Mesothelial cell of epicardium (in vitro differentiated cells): ENCODE measurements at places on chromosomes 5 and 9.

GRCh38 chr9:21502586-21502985 lies 20.5 kb upstream of the IFNE start:
- no peak for DNase-seq

DNA sequence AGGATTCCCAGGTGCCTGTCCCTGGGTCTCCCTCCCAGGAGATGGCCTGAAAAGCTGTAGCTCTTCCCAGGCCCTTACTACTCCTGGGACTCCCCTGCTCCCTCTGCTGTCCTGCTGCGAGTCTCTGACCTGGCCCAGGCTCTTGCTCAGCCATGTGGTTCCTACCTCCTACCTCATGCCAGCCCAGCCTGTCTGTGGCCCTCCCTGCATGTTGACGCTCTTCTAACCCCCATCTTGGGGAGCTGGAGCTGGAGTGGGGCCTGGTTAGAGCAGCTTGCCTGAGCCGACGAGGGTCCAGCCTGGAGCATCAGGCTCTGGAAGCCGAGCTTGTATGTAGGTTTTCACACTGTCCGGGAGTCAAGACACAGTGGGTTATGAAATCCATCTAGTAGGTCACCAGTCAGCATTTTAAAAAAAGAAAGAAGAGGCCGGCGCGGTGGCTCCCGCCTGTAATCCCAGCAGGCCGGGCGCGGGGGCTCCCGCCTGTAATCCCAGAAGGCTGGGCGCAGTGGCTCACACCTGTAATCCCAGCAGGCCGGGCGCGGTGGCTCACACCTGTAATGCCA lies 244.4 kb downstream of the FANCC start:
- DNase-seq = no peak

DNA sequence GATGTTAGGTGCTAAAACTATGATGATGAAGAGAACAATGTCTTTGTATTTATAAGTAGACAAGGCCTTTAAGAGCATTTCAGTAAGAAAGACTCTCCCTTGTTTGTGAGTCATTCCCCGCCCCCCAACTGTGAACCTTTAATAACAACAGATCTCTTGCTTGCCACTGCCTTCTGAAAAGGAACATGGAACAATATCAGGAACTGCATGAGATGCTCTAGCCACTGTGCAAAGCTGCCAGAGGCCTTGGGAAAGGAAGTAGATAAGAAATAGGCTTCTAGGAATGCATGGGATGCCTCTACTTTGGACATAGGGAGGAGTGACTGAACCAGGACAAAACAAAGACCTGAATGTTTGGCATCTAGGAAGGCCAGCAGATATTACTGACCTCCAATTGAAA lies 296.1 kb upstream of the MPDZ start:
- DNase-seq = no peak

- no peak for DNase-seq
Observed at GRCh38 chr5:169521366-169521983, 62.1 kb upstream of the SPDL1 start.

GRCh38 chr5:132483661-132484390 lies 6.7 kb downstream of the IRF1 start:
- DNase-seq = no peak

DNA sequence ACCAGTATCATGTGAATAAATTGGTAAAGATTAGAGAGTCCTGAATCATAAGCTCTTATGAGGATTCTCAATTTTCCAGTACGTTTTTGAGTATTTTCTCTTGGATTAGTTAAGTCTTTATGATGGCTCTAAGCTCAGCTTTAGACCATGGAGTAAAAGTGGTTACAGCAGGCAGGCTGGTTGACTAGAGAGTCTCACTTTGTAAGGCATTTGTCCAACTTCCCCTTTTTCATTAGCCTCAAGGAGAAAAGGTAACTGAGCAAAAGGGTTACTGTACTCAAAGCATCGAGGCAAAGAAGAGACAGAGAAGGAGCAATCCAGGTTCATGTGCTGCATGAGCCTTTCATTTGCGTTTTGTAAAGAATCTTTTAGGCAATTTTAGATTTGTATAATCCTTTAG lies 8.5 kb downstream of the NOP16 start:
- DNase-seq = no peak

DNA sequence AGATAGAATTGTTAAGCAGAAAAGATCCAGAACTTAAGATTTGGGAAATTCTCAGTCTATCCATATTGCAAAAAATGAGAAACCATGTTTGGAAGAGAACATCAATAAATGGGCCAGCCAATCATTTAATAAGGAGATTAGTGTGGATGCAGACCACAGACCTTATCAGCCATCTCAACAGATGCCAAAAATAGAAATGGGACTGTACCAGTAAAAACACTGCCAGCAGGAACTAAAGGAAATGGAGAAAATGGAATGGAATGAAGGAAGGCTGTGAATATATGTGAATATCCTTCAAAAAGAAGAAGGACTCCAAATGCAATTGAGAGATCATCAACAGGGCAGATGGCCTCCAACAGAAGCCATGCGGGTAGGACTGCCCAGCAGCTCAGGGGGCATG lies 52.7 kb upstream of the ZNF618 start:
- no peak for DNase-seq

DNA sequence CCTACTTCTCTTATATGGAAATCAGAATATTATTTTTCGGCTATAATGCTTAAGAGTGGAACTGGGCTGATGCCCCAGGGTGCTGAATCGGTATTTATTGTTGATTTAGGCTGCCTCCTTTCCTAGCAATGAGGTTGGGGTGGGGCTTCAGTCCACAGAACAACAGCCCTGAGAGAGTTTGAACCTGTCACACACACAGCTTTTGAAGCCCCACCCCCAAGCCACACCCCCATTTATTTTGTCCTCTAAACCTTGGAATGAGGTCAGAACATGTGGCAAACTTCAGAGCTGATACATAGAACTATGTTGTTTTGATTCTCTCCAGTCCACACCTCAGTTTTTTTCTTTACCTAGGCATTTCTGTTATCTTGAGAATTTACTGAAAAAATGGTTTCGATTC lies 51.7 kb upstream of the CAMK4 start:
- DNase-seq = no peak

DNA sequence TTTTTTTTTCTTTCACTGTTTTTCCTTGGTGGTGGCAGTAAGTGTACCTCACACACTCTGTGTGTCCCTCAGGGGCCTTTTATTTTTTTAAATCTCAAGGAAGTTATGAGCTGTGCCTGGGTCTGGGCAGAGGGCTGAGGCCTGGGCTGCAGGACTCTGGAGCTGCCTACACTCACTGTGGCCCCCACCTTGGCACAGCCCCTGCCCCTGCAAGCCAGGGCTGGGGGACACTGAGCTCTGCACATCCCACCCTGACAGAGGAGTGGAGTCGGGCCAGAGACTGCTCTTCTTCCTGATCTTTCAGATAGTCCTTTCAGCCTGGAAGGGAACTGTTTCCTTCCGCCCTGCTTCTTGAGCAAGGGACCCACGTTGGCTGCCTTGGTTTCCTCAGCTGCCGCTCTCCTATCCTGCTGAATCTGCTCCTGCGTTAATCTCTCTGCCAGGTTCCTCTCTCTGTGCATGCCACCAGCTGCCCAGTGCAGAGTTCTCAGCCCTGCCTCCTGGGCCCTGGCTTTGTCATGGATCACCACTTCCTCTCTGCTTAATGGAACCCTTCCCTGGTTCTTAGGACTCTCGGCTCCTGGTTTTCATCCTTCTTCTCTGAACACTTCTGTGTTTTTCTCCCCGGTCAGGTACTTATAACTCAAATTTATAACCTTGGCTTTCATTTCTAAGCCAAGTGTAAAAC lies 502.3 kb downstream of the DIRAS2 start:
- no peak for DNase-seq

DNA sequence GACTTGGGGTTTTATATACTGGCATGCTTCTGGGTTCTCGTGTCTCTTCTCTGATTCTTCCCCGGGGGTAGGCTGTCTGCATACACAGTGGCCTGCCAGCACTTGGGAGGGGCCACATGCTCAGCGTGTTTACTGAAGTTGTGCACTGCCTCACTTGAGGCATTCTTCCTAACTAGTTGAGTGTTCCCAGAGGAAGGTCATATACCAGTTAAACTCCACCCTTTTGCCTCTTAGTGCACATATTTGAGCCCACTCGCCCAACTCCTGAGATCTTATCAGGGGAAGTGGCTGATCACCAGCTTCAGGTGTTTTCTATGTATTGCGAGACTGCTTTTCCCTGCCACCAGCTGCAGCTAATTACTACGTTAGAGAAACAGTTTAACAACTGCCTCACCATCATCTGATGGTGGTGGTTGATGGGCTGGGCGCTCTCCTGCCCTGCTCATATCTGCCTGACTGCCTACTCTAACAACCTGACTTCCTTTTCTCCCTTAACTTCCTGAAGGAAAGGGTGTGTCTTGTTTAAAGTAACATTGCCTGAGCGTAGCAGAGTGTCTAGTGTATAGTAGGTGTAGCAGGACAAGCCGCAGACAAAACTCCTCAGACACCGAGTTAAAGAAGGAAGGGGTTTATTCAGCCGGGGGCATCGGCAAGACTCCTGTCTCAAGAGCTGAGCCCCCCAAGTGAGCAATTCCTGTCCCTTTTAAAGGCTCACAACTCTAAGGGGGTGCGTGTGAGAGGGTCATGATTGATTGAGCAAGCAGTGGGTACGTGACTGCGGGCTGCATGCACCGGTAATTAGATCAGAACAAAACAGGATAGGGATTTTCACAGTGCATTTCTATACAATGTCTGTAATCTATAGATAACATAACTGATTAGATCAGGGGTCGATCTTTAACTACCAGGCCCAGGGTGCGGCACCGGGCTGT lies 60.1 kb upstream of the CLINT1 start:
- DNase-seq = no peak

- DNase-seq = no peak
Observed at GRCh38 chr9:86602715-86603114, 248.5 kb upstream of the TUT7 start.

DNA sequence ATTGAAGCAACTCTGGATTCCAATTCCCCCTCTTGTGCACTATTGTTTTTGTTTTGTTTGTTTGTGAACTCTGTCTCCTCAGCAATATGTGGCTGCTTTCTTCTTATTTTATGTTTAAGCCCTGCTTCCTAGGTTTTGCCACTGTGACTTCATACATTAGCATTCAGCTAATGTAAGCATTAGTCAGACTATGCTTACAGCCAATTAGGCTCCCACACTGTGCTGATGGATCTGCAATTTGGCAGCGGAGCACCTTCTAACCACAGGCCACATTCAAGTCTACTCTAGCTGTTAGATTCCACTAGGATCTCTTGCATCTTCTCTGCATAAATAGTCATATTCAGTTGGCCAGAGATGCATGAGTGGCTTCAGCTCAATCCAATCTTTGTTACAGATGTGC lies 9.6 kb upstream of the BICD2 start:
- no peak for DNase-seq

- no peak for DNase-seq
Observed at GRCh38 chr9:115672477-115673316, 480.9 kb upstream of the PAPPA start.

- no peak for DNase-seq
Observed at GRCh38 chr9:96854651-96855273, 448 bp upstream of the ZNF782 start.

DNA sequence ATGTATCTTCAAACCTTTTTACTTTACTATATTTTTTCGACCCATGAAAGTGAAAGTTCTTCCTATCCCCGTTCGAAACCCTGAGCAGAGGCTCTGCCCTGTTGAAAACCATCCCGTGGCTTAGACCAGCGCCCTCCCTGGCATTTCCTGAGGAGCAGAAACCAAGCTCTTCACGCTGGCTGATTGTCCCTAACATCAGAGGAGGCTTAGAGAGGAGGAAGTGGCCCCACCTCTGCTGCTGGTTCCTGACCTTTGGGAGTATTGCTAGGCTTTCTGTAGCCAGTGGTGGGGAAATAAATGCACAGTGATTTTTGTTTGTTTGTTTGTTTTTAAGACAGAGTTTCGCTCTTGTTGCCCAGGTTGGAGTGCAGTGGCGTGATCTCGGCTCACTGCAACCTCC lies 4.2 kb upstream of the PTGES start:
- DNase-seq = no peak

- DNase-seq = no peak
Observed at GRCh38 chr9:90848866-90849265, 47.2 kb downstream of the SYK start.

- no peak for DNase-seq
Observed at GRCh38 chr5:160105686-160106360, 13.4 kb downstream of the PWWP2A start.

- DNase-seq = no peak
Observed at GRCh38 chr9:109537288-109537687, 39.2 kb upstream of the PTPN3 start.

DNA sequence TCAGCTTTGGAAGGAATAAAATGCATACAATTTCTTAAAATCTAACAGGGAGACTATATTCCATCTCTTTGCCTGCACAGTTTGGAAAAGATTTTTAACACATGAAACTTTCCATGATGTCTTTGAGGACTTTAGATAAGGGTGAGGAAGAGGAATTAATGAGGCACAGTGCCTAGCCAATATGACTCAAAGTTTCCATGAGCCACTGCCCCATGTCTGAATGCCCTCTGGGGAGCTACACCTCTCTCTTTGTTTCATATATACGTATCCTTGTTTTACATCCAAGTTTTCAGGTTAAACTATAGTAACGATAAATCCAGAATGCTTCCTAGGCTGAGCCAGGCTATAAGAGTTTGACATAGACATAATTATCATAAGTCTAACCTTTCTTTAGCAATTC lies 349.3 kb upstream of the TLE4 start:
- DNase-seq = no peak

DNA sequence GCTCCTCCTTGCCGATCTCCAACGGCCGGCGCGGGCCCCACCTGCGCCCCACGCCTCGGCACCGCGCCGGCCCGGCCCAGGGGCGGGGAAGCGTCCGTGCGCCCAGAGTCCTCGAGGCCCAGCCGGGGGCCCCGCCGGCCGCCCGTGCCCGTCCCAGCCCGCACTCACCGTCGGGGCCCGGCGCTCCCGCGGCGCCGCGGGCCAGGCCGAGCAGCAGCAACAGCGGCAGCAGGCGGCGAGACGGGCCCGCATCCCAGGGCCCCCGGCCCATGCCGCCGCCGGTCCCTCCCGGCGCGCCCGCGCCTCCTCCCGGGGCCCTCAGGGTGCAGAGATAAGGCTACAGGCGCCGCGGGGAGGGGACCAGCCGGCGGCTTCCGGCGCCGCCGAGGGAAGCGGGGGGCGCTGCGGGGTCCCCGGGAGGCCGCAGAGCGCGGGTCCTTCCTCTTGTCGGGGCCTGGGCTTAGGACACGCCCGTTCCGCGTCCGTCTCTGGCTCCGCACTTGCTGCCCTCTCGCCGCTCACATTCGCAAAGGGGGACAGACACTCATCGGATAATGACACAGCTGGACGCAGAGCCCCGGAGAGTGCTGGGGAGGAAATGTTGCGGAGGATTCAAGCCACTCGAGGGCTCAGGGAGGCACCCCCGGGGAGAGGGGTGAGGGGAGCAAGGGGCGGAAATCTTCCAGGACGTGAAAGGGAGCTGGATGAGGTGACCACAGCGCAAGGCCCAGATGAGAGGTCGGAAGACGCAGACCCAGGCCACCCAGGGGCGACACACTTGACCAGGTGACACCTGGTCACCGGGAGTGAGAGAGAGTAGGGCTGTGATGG lies at the start of gene SUSD1:
Gene SUSD1 (minus strand): TSS at position 333 of the 831 bp plus-strand sequence. CDS start 62 bp downstream, at position 271.
- peak; percentile 22 for DNase-seq

- no peak for DNase-seq
Observed at GRCh38 chr9:119284587-119285337, 84.5 kb downstream of the BRINP1 start.
